ENCODE measurements at places on chromosomes 6 and 20. TPM values are rescaled to one million over a fixed set of nuclear protein-coding genes. Genes with fewer than 3 reads are reported as not detected.

The BTNL2 gene
- total RNA-seq, result 0.79 TPM

The PTK6 gene
- 0.46 TPM for total RNA-seq

The IL17A gene
- total RNA-seq, result not detected

DNA sequence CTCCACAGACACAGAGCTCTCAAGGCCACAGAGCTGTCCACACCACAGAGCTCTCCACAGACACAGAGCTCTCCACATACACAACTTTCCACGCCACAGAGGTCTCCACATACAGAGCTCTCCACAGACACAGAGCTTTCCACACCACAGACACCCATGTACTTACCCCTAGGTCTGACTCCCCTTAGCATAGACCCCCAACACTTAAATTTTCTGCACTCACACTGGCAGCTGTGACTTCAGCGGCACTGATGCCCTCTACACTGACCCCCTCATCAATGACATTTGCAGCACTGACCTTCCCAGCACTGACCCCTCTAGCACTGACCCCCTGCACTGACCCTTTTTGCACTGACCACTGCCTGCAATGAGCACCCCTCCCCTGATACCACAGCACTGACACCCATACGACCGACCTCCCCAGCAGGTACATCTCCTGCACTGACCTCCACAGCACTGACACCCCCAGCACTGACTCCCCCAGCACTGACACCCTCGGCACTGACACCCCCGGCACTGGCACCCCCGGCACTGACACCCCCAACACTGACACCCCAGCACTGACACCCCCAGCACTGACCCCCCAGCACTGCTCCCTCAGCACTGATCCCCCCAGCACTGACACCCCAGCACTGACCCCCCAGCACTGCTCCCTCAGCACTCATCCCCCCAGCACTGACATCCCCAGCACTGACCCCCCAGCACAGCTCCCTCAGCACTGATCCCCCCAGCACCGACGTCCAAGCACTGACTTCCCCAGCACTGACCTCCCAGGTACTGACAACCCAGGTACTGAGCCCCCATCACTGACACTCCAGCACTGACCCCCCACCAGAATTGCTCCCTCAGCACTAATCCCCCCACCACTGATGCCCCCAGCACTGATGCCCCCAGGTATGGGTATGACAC, 56.5 kb downstream of the ERMARD start:
- DNase-seq, result no peak

The BEND6 gene
- 66.4 TPM for total RNA-seq

- no peak for DNase-seq
Measured at GRCh38 chr20:16392346-16392745, 180.9 kb downstream of the KIF16B start.

The DDX43 gene
- total RNA-seq, result not detected

GRCh38 chr20:60437418-60437817, 479.2 kb downstream of the CDH26 start:
- no peak for DNase-seq

- DNase-seq, result no peak
Measured at GRCh38 chr6:53154071-53154470, 5.4 kb upstream of the GCM1 start.

- DNase-seq, result no peak
Measured at GRCh38 chr6:49070411-49070810, 392.6 kb downstream of the MMUT start.

DNA sequence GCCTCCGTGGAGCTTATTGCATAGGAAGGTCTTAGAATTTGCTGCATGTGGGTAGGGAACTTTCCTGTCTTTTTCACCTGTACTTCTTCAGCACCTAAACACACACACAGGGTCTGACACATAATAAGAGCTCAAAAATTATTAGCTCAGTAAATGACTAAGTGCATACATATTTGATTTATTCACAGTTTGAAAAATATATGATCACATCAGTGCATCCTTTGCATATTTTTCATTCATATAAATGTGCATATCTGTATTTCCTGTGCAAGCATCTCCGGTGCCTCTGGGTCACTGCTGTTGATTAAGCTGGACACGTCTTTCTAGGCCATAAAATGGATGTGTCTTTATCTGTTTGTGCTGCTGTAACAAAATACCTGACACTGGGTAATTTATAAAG, 234.7 kb downstream of the UST start:
- no peak for DNase-seq

DNA sequence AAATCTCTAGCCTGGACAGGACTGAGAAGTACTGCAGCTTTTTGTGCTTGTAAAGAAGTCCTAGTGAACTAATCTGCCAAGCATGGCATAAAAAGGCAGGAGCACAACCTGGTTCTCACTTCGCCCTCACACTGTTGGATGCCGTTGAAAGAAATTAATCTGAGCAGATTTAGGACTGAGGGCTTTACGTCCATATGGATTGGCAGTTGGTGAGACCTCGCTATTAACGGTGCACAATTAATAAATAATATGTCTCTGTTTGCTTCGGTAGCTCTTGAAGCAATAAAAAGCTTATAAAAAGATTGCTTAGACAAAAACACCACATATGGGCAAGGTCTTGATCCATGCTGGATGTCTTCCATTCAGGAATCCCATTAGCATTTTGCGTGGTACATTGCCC, 185.6 kb upstream of the EPHA7 start:
- no peak for DNase-seq

The VGLL2 gene
- total RNA-seq, result not detected

- DNase-seq, result peak; percentile 64
Measured at GRCh38 chr20:17568972-17569521, 828 bp upstream of the DSTN start.

The TSHZ2 gene
- total RNA-seq, result 12.4 TPM

DNA sequence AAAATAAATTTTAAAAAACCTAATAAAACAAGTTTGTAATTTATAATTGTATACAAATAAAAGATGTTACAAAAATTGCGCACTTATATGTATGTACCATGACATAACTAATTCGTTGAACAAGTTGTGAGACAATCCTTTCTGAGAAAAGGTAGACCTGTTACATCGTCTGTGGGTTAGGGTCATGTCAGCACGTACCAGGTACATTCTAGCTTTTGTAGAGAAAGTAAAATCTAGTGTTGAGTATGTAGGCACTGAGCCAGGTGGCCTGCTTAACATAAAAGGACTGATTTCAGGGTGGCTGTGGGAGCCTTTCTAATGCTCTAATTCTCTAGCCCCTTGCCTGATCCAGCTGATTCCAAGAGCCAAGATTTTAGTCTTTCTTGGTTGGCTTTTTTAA, 10.4 kb downstream of the RPL7L1 start:
- DNase-seq, result no peak

The TFAP2D gene
- 1.1 TPM for total RNA-seq

DNA sequence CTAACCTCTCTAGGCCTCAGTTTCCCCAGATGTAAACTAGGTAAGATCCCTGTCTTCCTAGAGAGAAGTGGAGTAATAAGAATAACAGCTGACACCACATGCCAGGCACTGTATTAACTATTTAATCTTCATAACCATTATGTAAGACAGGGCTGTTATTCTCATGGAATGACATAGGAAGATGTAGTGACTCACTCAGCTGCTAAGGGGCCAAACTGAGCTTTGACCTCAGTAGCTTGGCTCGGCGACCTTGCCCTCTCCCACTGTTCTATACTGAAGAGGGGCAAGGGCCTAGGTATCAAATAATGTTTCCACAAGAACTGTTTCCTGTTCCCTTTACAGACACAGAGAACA, 2.9 kb upstream of the MDGA1 start:
- DNase-seq, result no peak

DNA sequence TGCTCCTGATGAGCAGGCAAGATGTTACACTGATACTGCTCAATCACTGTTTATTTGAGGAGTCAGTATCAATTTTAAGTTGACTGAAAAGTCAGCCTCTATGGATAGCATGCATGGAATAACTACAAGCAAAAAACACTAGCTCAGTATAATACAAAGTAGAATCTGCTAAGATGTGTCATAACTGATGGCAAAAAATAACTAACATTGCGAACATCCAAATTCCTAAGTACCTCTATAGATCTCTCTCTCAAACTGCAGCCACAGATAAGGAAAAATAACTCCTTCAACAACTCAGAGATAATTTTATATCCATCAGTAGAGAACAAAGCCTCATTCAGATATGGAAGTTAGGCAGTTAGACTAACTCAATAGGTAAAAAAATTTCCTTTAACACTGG, 16.3 kb downstream of the HDAC2 start:
- no peak for DNase-seq
